ENCODE measurements at places on chromosomes 3 and 15. TPM values are rescaled to one million over a fixed set of nuclear protein-coding genes. Genes with fewer than 3 reads are reported as not detected.

KNG1 gene
- total RNA-seq, result not detected

SI gene
- not detected for total RNA-seq

LMOD3 gene
- total RNA-seq, result not detected

SLCO2A1 gene
- 0.11 TPM for total RNA-seq

CRYBG3 gene
- 14.2 TPM for total RNA-seq

PODXL2 gene
- 2.5 TPM for total RNA-seq

RRP9 gene
- 43.4 TPM for total RNA-seq

SH3GL3 gene
- 0.20 TPM for total RNA-seq

PLA2G4D gene
- total RNA-seq, result 0.07 TPM

AQP9 gene
- total RNA-seq, result 0.14 TPM

CORO2B gene
- total RNA-seq, result 0.46 TPM

CPNE9 gene
- total RNA-seq, result not detected

GNAT1 gene
- total RNA-seq, result not detected

TMIE gene
- total RNA-seq, result not detected

TTC23 gene
- total RNA-seq, result 14.9 TPM

MYO5C gene
- total RNA-seq, result 0.37 TPM

FMN1 gene
- 1.7 TPM for total RNA-seq

COL6A5 gene
- not detected for total RNA-seq

MRPL3 gene
- total RNA-seq, result 141 TPM

TMEM207 gene
- total RNA-seq, result not detected

SECISBP2L gene
- 12.4 TPM for total RNA-seq

AMIGO3 gene
- not detected for total RNA-seq

MESP2 gene
- 0.88 TPM for total RNA-seq

GOLGA8H gene
- total RNA-seq, result 0.10 TPM

SKOR1 gene
- not detected for total RNA-seq

VGLL3 gene
- total RNA-seq, result 1.8 TPM

KBTBD13 gene
- not detected for total RNA-seq

LAMB2 gene
- 153 TPM for total RNA-seq

GALNT15 gene
- not detected for total RNA-seq

ACSBG1 gene
- total RNA-seq, result not detected

CEP19 gene
- total RNA-seq, result 2.4 TPM

All from foreskin keratinocyte (primary cell).